Activated naive CD4-positive, alpha-beta T cell treated with anti-CD3 and anti-CD28 coated beads, Interleukin-2, amount 50 U/mL, for 72 hours (primary cell): ENCODE measurements at places on chromosomes 3 and 15. TPM values are rescaled to one million over a fixed set of nuclear protein-coding genes. Genes with fewer than 3 reads are reported as not detected.

SOX14 gene
- total RNA-seq = not detected

BMF gene
- 11.6 TPM for total RNA-seq

CLDN16 gene
- not detected for total RNA-seq

GOLGA8T gene
- 0.49 TPM for total RNA-seq

REC114 gene
- total RNA-seq = not detected

CCR1 gene
- total RNA-seq = 0.19 TPM

TKT gene
- total RNA-seq = 359 TPM

C3orf20 gene
- total RNA-seq = not detected

ZNF774 gene
- 0.50 TPM for total RNA-seq

LYZL4 gene
- not detected for total RNA-seq

ACTRT3 gene
- total RNA-seq = 2.1 TPM

SUCNR1 gene
- total RNA-seq = not detected

RLBP1 gene
- not detected for total RNA-seq
